Thoracic aorta (tissue), 2 donors: ENCODE measurements at places on chromosomes 13 and 19. TPM values are rescaled to one million over a fixed set of nuclear protein-coding genes. Genes with fewer than 3 reads are reported as not detected.

GRCh38 chr19:290372-291005 is 714 bp downstream of the PLPP2 start:
- peak overlapping the region; percentile 57 for H3K4me3 ChIP-seq
- H3K4me1 ChIP-seq: peaks cover 13% of the 10 kb centered on the region
- no peak overlapping the region for H3K27ac ChIP-seq
- no peak for DNase-seq

ZC3H4 gene
- total RNA-seq: 26.0 TPM

- no peaks in the 10 kb centered on the region for H3K36me3 ChIP-seq
- H3K4me1 ChIP-seq: no peaks in the 10 kb centered on the region
- DNase-seq: no peak
- no peak overlapping the region for H3K27ac ChIP-seq
- no peak overlapping the region for H3K4me3 ChIP-seq
- H3K27me3 ChIP-seq: no peaks in the 10 kb centered on the region
Measured at GRCh38 chr19:17829855-17830566, 8.7 kb upstream of the INSL3 start.

MISP gene
- 2.2 TPM for total RNA-seq

DNA sequence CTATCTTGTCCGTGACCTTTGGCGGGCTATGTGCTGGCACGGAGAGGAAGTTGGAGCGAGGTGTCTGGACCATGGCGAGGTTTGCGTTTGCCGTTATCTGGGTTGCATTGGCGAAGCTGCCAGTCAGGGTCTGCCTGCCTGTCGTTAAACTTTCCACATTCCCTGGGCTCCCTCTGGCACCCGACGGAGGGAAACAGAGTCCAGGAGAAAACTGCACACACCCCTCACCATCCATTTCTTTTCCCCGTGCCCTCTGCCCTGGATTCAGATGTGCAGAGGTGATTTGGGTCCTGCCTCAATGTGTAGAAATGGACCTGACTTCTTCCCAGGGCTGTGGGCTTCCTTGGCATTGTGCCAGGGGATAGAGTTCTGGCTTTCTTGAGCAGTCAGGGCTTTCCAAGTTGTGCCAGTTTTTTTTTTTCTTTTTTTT is 142.4 kb downstream of the URI1 start:
- H3K36me3 ChIP-seq: no peaks in the 10 kb centered on the region
- H3K27ac ChIP-seq: no peak overlapping the region
- DNase-seq: no peak
- H3K27me3 ChIP-seq: no peaks in the 10 kb centered on the region
- no peaks in the 10 kb centered on the region for H3K4me1 ChIP-seq

- no peak for DNase-seq
- no peak overlapping the region for H3K4me3 ChIP-seq
- H3K4me1 ChIP-seq: no peaks in the 10 kb centered on the region
Measured at GRCh38 chr19:29324717-29325116, 111.8 kb upstream of the UQCRFS1 start.

- no peaks in the 10 kb centered on the region for H3K27me3 ChIP-seq
- H3K36me3 ChIP-seq: no peaks in the 10 kb centered on the region
- peak; percentile 13 for DNase-seq
- peak overlapping the region; percentile 70 for H3K4me3 ChIP-seq
- peaks cover 14% of the 10 kb centered on the region for H3K4me1 ChIP-seq
Measured at GRCh38 chr13:33611121-33611805, 206.7 kb upstream of the RFC3 start.

- no peak overlapping the region for H3K4me3 ChIP-seq
- DNase-seq: no peak
- H3K4me1 ChIP-seq: no peaks in the 10 kb centered on the region
- no peak overlapping the region for H3K27ac ChIP-seq
- H3K36me3 ChIP-seq: no peaks in the 10 kb centered on the region
Measured at GRCh38 chr13:68380041-68380973, 1150.2 kb upstream of the PCDH9 start.
